Muscle of back (tissue), 13 donors: ENCODE measurements at places on chromosomes 6 and 20. TPM values are rescaled to one million over a fixed set of nuclear protein-coding genes. Genes with fewer than 3 reads are reported as not detected.

Gene AIF1
- polyA plus RNA-seq: 15.1 TPM

GRCh38 chr20:47418069-47418757 is 61.7 kb upstream of the ZMYND8 start:
- DNase-seq: no peak

- DNase-seq: no peak
Measured at GRCh38 chr20:50585214-50585613, 75.0 kb downstream of the PTPN1 start.

- no peak for DNase-seq
Measured at GRCh38 chr6:84977363-84977705, 212.9 kb upstream of the TBX18 start.

GRCh38 chr20:47686545-47686944 is 98.7 kb downstream of the SULF2 start:
- DNase-seq: peak; percentile 74

DNA sequence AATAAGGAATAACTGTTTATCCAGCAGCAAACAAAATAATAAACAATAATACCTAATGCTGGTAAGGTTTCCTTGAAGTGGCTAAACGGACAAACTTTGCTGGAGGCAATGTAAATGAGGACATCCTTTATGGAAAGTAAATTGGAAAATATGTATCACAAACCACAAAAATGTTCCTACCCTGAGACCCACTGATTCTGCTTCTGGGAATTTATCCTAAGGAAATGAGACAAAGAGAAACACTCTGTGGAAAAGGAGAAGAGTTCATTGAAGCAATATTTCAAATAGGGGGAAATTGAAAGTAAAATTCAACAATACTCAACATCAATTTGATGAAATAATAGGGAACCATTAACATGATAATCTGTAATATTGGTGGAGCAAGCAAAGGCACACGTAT is 37.9 kb downstream of the MAFB start:
- DNase-seq: no peak

DNA sequence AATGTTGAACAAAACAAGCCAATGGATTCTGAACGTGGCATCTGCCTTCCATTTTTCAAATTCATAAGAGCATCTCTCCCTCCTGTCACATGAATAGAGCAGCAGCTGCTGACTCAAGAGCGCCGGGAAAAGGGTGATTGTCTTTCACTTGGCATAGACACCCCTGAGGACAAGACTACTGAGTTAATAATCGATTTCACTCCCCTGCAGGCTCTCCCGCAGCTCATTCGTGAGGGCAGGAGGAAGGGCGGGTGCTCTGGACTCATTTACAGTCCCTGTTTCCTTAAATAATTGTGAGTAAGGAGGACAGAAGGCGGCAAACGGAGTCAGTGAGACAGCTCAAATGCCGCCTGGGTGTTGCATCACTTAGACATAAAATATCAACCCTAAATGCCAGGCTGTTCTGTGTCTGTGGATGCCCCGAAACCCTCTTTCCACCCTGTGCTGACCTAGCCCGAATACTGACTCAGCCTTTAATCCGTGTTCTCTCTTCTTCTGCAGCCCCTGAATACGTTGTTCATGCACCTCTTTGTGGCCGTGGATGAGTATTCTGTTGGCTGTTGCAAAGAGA is 21.6 kb downstream of the CFAP61 start:
- no peak for DNase-seq

- DNase-seq: no peak
Measured at GRCh38 chr6:106411643-106412200, 51.2 kb downstream of the CRYBG1 start.

GRCh38 chr6:129194306-129194941 is 311.5 kb downstream of the LAMA2 start:
- DNase-seq: peak; percentile 18

DNA sequence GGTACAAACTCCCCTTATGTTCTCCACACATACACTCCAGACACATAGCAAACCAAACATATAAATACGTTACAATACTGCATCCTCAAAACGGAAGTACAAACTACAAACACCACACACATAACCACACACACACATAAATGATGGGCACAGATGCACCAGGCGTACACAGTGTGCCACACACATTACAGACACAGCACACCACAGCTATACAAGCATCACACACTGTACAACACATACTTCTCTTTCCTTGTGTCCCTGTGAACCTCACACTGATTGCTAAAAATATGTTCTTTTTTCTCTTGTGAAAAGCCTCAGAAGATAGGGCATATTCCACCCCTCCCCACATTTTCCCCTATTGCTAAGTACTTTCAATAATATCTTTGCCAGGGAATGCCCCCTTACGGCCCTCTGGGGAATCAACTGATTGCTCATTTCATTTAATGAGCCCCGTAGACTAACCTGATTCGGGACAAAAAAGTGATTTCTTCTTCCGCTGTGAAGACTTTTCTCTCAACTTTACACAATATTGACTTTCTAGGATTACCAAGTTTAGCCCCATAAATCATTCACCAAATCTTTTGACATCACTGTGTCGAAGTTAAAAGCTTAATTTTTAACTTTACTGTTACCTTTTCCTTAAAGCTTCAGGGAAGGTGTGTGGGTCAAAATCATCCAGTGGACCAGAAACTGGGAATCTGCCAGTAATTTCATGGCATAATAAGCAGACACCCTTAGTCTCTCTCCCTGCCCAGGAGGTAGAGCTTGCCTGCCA is at the start of gene SLC17A1:
TSS of gene SLC17A1 (minus strand) at position 521 of the 775 bp plus-strand sequence. CDS start 1,495 bp downstream, outside the sequence.
- DNase-seq: no peak

- DNase-seq: no peak
Measured at GRCh38 chr6:38022688-38023087, 203.2 kb downstream of the ZFAND3 start.

Gene PIGT
- polyA plus RNA-seq: 79.5 TPM

Gene GSTA2
- polyA plus RNA-seq: not detected

DNA sequence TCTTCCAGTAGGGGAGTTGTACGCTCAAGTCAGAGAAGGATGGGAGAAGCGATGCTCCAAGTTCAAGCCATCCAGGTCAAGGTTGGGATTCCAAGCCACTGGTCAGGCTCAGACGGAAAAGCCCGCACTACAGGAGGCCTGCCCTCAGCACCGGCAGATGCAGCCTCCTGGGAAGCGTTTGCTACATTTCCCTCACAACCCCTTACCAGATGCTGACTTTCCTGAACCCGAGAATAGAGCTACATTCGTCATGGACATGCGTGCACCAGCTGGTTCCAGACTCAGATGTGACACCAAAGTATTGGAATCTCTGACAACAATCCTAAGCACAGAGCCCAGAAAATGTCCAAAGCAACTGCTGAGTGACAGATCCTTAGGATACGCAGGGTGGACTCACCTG is 174.8 kb downstream of the SASH1 start:
- no peak for DNase-seq

Gene GCNT2
- 2.5 TPM for polyA plus RNA-seq

Gene FGD2
- 2.0 TPM for polyA plus RNA-seq

GRCh38 chr6:157497579-157497978 is 116.6 kb downstream of the ZDHHC14 start:
- DNase-seq: no peak

Gene SPATA25
- 5.5 TPM for polyA plus RNA-seq

DNA sequence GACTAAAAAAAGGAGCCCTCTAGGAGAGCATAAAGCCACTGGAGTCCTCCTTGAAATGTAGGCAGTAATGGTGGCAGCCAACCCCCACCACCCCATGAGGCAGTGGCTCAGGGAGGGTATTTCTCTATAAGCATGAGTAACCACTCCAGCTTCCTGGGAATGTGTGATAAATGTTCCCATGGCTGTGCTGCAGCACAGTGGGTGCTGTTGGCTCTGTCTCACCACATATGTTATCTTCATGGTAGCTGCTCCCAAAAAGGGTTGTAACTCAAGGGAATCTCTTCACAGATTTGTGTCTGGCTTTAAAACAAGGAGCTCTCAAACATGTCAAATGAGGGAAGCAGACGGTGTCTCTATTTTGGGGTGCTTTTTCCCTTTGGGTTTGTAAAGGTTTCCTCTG is 7.5 kb upstream of the PHACTR1 start:
- DNase-seq: no peak

Gene C2
- 7.5 TPM for polyA plus RNA-seq

Gene ZBTB46
- polyA plus RNA-seq: 14.7 TPM

GRCh38 chr6:149268768-149269167 is 48.7 kb upstream of the TAB2 start:
- no peak for DNase-seq

GRCh38 chr6:33632558-33633039 is 11.5 kb downstream of the ITPR3 start:
- DNase-seq: no peak

Gene KHDC1L
- polyA plus RNA-seq: not detected

Gene LTB
- polyA plus RNA-seq: 5.4 TPM

DNA sequence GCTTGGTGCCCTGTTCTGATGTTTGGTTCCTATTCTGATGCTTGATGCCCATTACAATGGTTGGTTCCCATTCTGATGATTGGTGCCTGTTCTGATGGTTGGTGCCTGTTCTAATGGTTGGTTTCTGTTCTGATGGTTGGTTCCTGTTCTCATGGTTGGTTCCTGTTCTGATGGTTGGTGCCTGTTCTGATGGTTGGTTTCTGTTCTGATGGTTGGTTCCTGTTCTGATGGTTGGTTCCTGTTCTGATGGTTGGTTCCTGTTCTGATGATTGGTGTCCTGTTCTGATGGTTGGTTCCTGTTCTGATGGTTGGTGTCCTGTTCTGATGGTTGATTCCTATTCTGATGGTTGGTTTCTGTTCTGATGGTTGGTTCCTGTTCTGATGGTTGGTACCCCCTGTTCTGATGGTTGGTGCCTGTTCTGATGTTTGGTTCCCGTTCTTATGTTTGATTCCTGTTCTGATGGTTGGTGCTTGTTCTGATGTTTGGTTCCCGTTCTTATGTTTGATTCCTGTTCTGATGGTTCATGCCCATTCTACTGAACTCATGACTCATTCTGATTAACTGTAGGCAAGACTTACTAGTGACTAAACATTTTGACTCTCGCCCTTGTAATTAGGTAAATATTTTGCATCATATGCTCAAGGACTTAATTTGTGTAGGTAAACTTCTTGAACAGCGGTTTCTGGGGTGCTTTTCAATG is 146.2 kb downstream of the DLL1 start:
- no peak for DNase-seq

GRCh38 chr6:36038120-36038876 is 10.7 kb downstream of the MAPK14 start:
- DNase-seq: peak; percentile 43

Gene ERVFRD-1
- 0.17 TPM for polyA plus RNA-seq

- no peak for DNase-seq
Measured at GRCh38 chr6:102717737-102718456, 1324.4 kb downstream of the GRIK2 start.

- DNase-seq: no peak
Measured at GRCh38 chr20:49880177-49880576, 35.2 kb downstream of the SPATA2 start.

- DNase-seq: no peak
Measured at GRCh38 chr6:36633370-36633769, 39.2 kb downstream of the SRSF3 start.

GRCh38 chr20:23245553-23246181 is 104.9 kb upstream of the NXT1 start:
- peak; percentile 77 for DNase-seq
